ENCODE measurements at places on chromosomes 5 and 9.

DNA sequence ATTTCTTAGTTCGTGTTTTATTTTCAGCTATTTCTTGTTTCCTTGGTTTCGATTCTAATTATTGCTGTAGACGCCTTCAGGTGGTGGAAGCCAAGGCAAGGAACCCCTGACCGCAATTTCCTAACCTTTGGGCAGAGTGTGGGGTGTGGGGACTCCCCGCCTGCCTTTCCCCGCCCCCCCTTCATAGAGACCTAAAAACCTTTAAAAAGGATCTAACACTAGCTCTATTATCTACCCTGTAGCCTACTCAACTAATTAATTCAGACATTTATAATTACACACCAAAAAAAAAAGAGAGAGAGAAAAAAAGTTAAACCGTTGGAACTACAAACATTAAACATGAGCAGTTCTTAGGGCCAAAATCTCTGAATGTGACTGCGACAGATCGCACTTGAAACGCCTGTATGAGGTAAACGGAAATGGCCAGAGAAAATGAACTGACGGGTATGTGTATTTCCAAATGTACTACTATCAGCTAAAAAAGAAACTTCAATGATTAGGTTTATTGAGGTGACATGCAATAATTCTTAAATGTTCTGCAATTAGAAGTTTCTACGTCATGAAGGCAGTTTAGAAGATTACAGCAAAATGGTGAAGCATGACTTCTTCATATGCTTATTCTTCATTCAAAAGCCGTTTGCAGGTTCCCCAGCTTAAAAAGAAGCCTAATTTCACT is 19.0 kb upstream of the FER start:
- peak; percentile 62 for DNase-seq

GRCh38 chr9:108041551-108041950 is 552.0 kb upstream of the KLF4 start:
- DNase-seq: no peak

DNA sequence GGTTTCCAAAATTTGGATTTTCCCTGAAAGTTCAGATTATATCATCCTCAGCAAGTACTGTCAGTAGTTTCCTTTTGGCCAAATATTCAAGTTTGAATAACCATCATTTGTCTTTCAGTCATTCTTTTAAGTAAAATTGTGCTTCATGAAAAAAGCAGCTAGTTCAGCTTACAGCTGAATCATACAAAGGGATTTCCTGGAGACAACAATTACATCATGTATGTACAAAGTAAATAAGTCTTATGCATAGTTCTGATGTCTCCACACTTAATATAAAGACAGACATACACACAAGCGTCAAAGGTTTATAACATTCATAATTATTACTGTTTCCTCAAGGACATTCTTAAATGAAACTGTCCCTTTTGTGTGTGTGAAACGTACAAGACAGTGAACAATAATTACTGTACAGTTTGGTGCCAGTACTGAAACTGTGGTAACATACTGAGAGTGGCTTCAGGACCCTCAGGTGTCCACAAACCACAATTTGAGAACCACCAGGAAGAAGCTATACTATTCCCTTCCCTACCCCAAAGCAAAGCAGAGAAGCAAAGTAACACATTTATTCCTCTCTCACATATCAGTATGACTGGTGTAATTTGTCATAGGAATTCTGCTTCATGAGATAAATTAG is 746.6 kb downstream of the TAF11L14 start:
- DNase-seq: no peak

DNA sequence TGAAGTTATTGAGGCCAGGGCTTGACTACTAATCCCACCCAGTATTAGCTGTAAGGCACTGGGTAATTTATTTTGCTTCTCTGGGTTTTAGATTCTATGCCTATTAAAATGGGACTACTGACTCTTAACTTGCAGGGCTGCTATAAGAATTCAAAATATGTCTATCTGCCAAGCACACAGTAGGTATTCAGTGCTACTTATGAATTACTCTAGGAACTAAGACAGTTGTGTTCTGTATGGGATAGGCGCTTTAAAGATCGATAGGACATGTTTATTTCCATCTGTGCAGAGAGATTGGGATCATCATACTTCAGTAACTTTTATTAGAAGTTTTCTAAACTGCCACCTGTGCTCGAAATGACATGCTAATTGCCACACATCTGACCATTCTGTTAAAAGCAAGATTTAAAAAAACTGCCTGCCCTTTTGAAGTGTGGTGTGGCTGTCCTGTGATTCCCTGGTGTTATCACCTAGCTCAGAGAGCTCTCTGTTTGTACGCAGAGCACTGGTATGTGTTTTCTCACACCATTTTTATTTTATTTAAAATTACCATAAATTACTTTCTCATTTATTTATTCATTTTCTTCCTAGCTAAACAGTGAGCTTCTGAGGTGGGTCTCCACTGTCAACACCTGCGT is 58.7 kb downstream of the FYB1 start:
- DNase-seq: no peak

GRCh38 chr9:137286975-137287383 is 9.5 kb downstream of the TOR4A start:
- peak; percentile 71 for DNase-seq

GRCh38 chr9:130998597-130999244 is 10.3 kb upstream of the LAMC3 start:
- no peak for DNase-seq

- DNase-seq: no peak
These were observed 137.0 kb downstream of the CCDC192 start for GRCh38 chr5:127840198-127840524.

DNA sequence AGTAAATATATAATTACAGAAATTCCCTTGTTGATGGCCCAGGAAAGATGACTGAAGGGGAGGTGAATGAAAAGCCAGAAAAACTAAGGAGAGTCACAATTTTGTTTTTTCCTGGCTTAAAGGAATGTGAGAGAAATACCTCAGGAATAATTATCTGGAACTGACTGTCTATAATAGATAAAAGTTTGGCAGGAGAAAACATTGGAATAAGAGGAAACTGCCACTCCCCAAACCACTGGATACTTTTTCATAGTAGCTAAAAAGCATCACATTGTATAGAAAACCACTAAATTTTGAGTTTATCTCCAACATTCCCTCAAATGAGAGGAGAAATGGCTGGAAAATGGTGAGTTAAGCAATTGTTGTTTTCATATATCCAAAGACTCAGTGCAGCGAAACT is 326.0 kb downstream of the NPR3 start:
- no peak for DNase-seq

GRCh38 chr9:114681594-114682332 is at the start of gene TEX48:
TEX48 (minus strand) TSS chr9:114682192; CDS start chr9:114671723, 10,469 bp downstream.
- peak; percentile 88 for DNase-seq

GRCh38 chr9:69905851-69906250 is 85.2 kb downstream of the CFAP95 start:
- no peak for DNase-seq

DNA sequence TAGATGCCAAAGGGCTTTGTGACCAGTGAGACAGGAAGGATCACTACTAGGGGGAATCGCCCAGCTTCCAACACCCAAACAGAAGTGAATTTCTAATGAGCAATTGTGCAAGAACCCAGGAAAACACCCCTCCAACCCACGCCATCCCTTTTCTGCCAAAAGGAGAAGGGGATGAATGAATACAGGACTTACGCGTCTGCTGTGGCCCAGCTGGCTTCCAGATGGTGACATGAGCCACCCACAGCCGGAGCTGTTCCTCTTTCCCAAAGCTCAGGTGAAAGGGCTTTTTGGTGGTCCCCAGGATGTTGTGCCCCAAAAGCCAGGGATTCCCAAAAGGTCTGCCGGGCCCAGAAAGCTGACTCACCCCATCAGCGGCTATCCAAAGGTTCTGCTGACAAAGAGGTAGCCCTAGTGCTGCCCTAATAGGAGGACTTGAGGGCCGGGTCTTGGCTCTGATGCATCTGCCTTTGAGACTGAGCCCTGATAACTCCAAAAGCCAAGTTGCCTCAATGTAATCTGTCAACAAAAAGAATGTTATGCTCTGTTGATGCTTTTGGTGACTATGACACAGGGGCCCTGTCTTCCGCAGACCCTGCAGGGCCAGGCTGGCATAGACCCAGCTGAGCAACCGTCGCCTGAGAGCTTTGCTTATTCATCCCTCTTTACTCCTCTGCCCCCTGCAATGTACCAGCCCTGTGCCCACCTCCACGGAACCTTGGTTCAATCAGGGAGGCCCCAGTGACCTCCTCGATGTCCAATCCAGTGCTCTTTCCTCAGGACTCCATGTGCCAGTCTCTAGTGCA is 14.5 kb downstream of the GSN start:
- DNase-seq: peak; percentile 6

GRCh38 chr5:72871366-72872024 is 55.0 kb downstream of the TNPO1 start:
- DNase-seq: no peak

DNA sequence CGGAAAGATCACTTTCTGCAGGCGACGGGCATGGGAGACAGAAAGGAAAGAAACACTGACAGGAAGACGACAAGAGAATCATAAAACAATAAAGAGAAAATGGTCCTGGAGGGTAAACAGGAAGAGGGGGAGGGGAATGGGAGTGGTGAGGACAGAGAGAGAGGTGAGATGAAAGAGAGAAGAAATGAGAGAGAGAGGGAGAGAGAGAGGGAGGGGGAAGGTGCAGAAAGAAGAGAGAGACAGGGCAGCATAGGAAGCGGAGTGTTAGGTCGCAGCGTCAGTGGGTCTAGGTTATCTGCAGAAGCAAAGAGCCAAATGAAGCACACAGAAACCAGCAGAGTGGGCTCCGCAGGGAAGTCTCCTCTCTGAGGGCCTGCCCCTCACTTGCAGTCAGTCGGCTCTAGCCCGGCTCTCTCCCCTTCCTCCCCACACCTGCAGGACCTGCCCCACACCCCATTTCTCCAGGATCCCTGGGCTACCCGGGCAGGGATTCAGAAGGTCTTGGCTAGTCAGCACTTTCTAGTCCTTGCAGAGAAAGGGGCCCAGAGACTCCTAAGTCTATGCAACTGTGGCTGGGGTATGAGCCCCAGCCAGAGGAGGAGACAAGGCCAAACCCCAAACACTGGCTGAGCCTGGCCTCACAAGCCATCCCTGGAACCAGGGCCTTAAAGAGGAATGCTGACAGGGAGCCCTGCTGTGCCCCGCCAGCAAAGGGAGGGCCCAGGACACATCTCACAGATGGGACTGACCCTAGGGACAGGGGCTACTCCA is 29.7 kb upstream of the MEIKIN start:
- DNase-seq: peak; percentile 65

- no peak for DNase-seq
These were observed 11.2 kb downstream of the MRPS27 start for GRCh38 chr5:72308853-72309191.

- DNase-seq: no peak
These were observed 32.0 kb downstream of the DAPK1 start for GRCh38 chr9:87529671-87530070.

GRCh38 chr9:84385386-84386040 is 45.0 kb upstream of the SLC28A3 start:
- no peak for DNase-seq

- DNase-seq: no peak
These were observed 199.7 kb downstream of the ROR2 start for GRCh38 chr9:91750343-91750742.

All from activated naive CD4-positive, alpha-beta T cell treated with anti-CD3 and anti-CD28 coated beads, Interleukin-2, amount 10 ng/mL, durations not matched to agents 7 days and 5 days (primary cell).